Brain microvascular endothelial cell (primary cell): ENCODE measurements at places on chromosomes 7 and 10.

GRCh38 chr7:88432301-88432700, 125.6 kb upstream of the STEAP4 start:
- DNase-seq = no peak

- DNase-seq = no peak
These were observed 926.2 kb downstream of the KCNMA1 start for GRCh38 chr10:76711222-76711997.

GRCh38 chr10:42953684-42954674, 122.9 kb upstream of the RET start:
- no peak for DNase-seq

DNA sequence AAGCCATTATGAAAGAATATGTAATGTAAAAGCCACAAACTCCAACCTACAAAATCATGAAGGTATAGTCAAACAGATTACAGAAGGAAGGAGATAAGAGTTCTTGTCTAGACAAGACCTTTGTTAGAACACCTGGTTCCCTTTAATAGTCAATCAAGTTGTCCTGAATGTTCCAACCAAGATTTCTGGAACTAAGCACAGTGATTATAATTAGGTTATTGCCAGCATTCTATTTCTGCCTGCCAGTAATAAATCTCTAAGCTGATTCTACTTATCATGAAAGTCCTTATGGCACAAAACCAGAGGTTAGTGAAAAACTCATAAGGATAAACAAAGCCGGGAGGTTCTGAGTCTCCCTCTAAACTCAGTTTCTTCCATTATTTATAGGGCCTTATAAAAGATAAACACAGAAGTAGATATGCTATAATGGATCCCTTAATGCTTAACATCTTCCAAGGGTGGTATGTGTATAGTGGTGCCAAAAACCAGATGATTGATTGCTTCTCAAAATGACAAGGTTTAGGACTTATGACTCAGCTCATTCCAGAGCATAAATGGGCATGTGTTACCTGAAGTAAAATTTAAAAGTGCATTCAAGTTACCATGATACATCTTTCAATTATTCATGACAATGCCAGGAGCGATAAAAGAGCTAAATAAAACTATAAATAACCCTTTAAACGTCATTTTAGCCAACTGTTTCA, 237.2 kb downstream of the CSTF2T start:
- DNase-seq = no peak

DNA sequence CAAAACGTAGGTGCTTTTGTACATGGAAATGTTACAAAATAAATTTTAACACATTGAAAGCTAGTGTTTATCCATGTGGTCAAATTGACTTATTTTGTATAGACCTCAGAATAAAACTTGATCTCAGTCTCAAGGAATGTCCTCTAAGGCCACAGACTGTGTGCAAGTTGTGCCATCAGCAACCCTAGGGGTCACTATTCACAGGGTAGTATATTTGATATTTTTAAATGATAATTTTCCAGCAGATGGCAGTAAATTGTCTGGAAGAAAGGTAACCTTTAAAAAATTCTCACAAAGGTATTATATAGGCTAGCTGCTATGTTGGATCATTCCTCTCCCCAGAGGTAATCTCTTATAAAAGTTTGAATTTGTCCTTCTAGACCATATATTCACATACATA, 12.9 kb upstream of the SNX10 start:
- DNase-seq = no peak

GRCh38 chr7:112446431-112446830, 3.8 kb upstream of the IFRD1 start:
- no peak for DNase-seq

DNA sequence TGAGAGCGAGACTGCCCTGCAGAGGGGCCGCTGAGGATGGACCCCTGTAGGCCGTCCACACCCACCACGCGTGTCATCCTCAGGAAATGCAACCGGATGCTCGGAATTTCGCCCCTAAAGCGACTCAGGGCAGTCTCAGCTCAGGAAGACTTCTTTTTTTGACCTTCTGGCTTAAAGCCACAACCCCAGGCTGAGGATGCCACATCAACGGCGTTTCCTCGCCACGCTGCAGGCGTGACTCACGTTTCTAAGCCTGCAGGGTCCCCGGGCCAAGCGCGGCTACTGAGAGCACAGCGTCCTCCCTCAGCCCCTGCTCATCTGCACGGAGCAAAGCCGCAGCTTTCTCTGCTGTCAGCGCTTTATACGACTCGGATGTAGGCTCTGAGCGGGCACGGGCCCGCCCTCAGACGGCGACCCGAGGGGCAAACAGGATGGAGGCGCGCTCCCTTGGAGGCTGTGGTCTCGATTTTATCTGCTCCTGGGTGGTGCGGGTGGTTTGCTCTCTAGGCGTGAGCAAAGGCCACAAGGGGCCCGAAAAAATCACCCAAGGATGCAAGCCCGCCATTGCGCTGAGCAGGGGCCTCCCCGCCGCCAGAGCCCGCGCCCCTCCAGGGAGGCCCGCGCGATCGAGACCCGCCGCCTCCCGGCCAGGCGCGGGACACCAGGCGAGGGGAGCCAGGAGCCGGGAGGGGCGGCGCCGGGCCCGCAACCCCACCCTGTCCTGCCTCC, 726 bp upstream of the INSIG1 start:
- DNase-seq = peak; percentile 73

DNA sequence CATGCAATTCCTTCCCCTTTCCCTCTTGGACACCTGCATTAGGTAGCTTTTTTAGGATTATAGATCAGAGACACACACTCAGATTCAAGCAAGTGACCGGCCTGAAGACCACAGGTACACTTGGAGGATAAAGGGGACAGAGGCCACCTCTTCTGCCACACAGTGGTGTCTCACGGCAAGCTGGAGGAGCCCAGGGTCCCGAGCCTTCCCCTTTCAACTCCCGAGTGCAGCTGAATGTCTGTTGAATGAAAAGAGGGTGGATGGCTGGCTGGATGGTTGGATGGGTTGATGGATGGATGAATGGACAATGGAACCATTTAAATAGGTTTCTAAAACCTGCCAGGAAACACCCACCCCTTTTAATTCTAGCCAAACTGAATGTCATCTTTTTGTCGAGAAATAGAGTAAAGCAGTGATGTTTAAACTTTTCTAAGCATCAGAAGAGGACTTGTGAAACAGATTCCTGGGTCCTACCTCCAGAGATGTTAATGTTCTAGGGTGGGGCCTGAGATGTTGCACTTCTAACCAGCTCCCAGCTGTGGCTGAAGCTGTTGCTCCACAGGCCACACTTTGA, 49.2 kb upstream of the ZMIZ1 start:
- DNase-seq = no peak
